ENCODE measurements at places on chromosomes 16 and 17. TPM values are rescaled to one million over a fixed set of nuclear protein-coding genes. Genes with fewer than 3 reads are reported as not detected.

- DNase-seq: no peak
Observed at GRCh38 chr17:73952082-73952479, 251.4 kb upstream of the RPL38 start.

- DNase-seq: peak; percentile 35
Observed at GRCh38 chr17:78374189-78374588, 4.3 kb upstream of the PGS1 start.

DNA sequence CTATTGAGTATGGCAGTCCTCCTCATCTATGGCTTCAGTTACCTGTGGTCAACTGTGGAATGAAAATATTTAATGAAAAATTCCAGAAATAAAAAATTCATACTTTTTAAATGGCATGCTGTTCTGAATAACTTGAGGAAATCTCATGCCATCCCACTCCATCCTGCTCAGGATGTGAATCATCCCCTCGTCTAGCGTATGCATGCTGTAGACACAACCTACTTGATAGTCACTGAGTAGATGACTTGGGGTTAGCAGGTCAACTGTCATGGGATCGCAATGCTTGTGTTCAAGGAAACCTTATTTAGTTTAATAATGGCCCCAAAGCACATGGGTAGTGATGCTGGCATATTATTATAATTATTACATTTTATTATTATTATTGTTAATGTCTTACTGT lies 4.8 kb upstream of the VAC14 start:
- no peak for DNase-seq

GRCh38 chr17:79562931-79563210 lies 48.0 kb downstream of the RBFOX3 start:
- DNase-seq: no peak

DNA sequence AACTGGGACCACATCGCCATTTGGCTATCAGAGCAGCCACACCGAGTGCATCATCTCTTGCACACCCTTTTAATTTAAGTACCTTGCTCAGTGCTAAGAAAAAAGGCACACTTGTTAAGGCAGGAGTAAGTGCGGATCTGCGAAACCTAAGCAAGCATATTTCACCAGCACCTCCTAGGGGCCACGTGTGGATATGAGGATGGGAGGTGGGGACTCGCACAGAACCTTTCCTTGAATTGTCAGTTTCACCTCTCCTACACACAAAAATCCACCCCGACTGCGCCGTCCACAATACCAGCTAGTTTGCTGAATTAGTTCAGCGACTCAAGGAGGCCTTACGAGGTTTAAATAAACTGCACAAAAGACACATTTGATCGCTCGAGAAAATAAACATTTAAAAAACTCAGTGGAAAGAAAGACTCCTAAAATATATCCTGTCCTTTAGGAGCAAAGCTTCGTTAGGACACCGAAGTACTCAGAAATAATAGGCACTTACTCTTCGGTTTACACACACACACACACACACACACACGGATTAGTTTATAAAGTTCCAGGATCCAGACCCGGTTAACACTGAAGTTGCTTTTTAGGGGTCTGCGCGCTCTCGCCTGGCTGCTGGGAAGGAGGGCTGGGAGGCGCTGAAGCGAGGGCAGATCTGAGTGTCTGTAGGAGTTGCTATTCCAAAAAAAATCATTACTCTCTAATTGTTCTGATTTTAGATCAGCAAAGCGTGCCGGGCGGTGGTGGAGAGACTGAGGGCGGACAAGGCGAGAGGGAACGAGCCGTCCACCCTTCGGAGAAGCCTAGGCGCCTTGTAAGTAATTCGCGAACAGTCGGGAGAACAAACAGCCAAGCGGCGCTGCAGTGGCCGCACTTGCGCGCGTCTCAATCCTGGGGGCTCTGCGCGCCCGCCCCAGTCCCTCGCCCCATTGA lies 1.0 kb upstream of the KCNJ2 start:
- peak; percentile 26 for DNase-seq

DNA sequence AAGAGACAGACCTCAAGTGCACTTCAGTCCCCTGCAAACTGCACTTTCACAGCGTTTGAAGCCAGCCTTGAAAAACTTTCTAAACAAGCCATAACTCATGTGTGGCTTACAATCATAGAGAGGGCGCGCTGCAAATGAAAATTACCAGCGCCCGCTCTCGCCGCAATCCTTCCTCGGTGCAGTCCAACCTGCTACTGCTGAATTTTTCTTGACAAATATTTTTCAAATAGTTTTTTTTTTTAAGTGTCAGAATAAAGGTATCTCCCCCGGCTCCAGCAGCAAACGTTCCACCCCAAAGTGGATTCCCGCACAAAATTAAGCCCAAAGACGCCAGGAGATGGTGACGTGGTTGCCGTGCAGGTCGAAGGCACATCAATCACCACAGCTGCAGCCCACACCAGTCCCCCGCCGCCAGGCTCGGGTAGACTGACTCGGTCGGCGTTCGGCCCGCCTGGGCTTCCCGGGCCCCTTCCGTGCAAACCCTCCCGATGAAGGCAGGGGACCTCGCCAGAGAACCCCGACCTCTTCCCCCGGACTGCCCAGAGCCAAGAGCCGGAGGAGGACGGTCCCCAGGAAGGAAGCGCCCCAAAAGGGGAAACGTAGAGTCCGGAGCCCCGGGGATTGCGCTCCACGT lies 630 bp downstream of the GRB2 start:
- DNase-seq: peak; percentile 47

GRCh38 chr17:17321356-17322025 lies 18.3 kb downstream of the NT5M start:
- DNase-seq: no peak

DNA sequence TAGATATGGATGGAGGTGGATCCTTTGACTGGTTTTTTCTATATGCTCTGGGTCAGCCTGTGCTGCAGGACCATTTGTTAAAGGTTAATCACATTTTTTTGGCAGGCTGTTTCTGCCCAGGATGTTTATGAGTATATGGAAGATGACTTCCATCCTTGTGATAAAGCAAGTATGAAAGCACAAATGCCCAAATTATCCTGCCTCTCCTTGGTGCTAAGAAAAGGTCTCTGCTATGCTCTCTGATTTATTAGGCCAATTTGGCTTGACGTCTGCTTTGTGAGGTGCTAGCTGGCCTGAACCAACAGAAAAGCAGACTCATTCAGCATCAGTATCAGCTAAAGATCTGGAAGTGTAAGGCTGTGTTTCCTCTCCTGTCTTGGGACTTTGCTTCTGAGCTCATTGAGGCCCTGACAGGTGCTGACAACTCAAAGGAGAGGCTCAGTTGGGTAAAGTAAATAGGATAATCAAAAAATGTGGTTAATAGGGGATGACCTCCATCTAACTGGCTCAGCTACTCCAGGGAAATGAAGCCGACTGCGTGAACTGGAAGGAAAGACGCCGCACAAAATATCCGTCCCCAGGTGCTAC lies 15.2 kb downstream of the ANKRD40 start:
- DNase-seq: no peak

Gene PCGF2
- total RNA-seq: 33.4 TPM
